ENCODE measurements at places on chromosomes 2 and 18. TPM values are rescaled to one million over a fixed set of nuclear protein-coding genes. Genes with fewer than 3 reads are reported as not detected.

The FBXO11 gene
- 40.3 TPM for total RNA-seq

The PMAIP1 gene
- 13.2 TPM for total RNA-seq

The INHBB gene
- total RNA-seq, result 17.6 TPM

The IL37 gene
- not detected for total RNA-seq

The HOXD9 gene
- 1.7 TPM for total RNA-seq

The PLGLB1 gene
- 1.5 TPM for total RNA-seq

The ALPI gene
- not detected for total RNA-seq

The GALNT14 gene
- 47.5 TPM for total RNA-seq

The TRABD2A gene
- 10.1 TPM for total RNA-seq

The IL36G gene
- total RNA-seq, result not detected

The SLC38A11 gene
- not detected for total RNA-seq

The STRN gene
- total RNA-seq, result 10.8 TPM

The CDKL4 gene
- not detected for total RNA-seq

The RAB17 gene
- total RNA-seq, result 0.38 TPM

The SERPINB2 gene
- not detected for total RNA-seq

The SETBP1 gene
- total RNA-seq, result 0.58 TPM

The TDRD15 gene
- total RNA-seq, result not detected

The ARHGEF33 gene
- total RNA-seq, result 0.10 TPM

The IDH1 gene
- total RNA-seq, result 81.3 TPM

The TMBIM1 gene
- total RNA-seq, result 114 TPM

The LCT gene
- 0.03 TPM for total RNA-seq

The RUFY4 gene
- total RNA-seq, result not detected

The DCC gene
- not detected for total RNA-seq

The LHCGR gene
- total RNA-seq, result not detected

The SERPINB3 gene
- not detected for total RNA-seq

The SULT1C2 gene
- total RNA-seq, result 0.83 TPM

The ANAPC1 gene
- total RNA-seq, result 18.9 TPM

The CFAP221 gene
- not detected for total RNA-seq

The TXNDC9 gene
- total RNA-seq, result 50.3 TPM

The VSNL1 gene
- not detected for total RNA-seq

The KCTD1 gene
- total RNA-seq, result 32.8 TPM

The SULT1C4 gene
- not detected for total RNA-seq

The TMEM163 gene
- 0.13 TPM for total RNA-seq

The PNO1 gene
- 59.3 TPM for total RNA-seq

The OSBPL6 gene
- total RNA-seq, result 5.7 TPM

The ACMSD gene
- total RNA-seq, result not detected

The CTNNA2 gene
- total RNA-seq, result 0.89 TPM

The LGALSL gene
- total RNA-seq, result 10.5 TPM

The DAW1 gene
- total RNA-seq, result 2.3 TPM

The COL6A3 gene
- total RNA-seq, result 0.09 TPM

The PTGR3 gene
- total RNA-seq, result 16.6 TPM

The ARHGEF4 gene
- 6.4 TPM for total RNA-seq

The PRKD3 gene
- 7.1 TPM for total RNA-seq

The DLGAP1 gene
- total RNA-seq, result not detected

The CCDC74B gene
- total RNA-seq, result 7.5 TPM

The CABYR gene
- 12.5 TPM for total RNA-seq

The PROKR1 gene
- total RNA-seq, result not detected

The CREG2 gene
- total RNA-seq, result 10.0 TPM

The CRYGD gene
- total RNA-seq, result not detected

The RSAD2 gene
- 0.19 TPM for total RNA-seq

The CYS1 gene
- 1.4 TPM for total RNA-seq

The MYL12A gene
- total RNA-seq, result 301 TPM

The RAB6C gene
- total RNA-seq, result not detected

The COL3A1 gene
- total RNA-seq, result 0.16 TPM

The MC5R gene
- total RNA-seq, result not detected

The ALKAL2 gene
- total RNA-seq, result not detected

The TMEM182 gene
- total RNA-seq, result 3.6 TPM

The TMEM169 gene
- 0.38 TPM for total RNA-seq
